ENCODE measurements at places on chromosomes 4 and X.

GRCh38 chrX:46722742-46723568, 36.0 kb downstream of the SLC9A7 start:
- no peak for DNase-seq

GRCh38 chr4:103054030-103054429, 22.5 kb downstream of the SLC9B2 start:
- DNase-seq = no peak

DNA sequence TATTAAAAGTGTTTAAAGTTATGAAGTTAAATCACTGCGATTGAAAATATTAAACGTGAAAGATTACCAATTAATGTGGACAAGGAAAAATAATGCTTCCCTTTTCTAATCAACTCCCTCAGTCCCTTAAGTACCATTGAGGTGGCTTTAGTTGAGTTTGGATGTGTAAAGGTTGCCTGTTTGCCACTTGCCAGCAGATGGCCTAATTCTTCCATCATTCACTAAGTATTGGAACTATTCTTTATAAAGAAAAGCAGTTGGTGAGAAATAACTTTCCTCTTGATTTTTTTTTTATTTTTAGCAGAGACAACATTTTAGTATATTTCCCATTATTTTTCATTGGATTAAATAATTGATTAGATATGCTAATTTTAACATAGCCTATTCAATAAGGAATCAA, 295.9 kb upstream of the TACR3 start:
- DNase-seq = no peak

DNA sequence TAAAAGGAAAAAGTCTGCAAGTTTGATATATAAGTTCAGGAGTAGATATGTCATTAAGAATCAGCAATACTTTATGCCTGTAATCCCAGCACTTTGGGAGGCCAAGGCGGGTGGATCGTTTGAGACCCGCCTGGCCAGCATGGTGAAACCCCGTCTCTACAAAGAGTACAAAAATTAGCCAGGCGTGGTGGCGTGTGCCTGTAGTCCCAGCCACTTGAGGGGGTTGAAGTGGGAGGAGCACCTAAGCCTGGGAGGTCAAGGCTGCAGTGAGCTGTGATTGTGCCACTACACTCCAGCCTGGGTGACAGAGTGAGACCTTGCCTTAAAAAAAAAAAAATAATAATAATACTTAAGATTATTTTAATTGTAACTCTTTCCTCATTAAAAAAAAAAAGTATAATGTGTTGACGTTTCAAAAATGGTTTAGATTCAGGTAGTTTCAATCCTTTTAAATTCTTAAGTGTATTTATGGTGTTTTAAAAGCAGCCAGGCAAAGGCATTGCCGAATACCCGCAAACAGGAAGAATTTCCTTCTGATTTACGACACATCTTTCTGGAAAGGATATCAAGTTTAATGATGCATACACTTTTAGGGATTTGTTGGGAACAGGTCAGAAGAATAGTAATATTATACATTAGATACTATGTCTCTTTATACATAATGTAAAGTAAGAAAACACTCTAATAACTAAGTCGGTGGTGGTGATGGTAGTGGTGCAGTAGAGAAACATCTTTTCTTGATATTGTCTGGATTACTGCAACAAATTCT, 80.9 kb downstream of the KDM6A start:
- no peak for DNase-seq

DNA sequence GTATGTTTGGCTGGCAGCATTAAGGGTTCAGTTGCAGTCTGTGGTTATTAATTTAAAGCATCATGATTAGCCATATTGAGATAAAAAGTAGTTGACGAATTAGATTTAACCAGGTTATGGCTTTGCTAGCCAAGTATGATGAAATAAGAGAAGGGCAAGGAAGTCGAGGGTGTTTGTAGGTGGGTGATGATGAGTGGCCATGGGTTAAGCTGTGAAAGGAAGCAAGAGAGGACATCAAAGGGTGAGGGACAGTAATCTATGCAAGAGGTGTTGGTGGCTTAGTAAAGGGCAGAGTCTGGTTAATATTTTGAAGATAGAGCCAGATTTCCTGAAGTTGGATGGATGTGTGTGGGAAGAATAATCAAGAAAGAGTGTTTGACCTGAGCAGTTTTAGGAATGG, 44.5 kb downstream of the STIM2 start:
- DNase-seq = no peak

DNA sequence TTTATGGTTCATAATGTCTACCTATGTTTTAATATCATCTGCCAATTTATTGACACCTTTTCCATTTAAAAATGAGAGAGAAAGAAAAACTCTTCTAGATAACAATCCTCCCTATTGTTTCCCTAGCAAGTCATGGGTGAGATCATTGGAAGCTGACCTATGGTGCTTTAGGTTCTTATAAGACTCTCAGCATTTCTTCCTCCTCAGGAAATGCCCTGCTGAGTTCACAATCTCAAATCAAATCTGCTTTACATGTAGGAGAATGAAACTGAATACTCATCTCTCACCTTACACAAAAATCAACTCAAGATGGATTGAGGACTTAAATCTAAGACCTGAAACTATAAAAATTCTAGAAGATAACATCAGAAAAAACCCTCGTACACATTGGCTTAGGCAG, 267.4 kb downstream of the RAPGEF2 start:
- DNase-seq = no peak

DNA sequence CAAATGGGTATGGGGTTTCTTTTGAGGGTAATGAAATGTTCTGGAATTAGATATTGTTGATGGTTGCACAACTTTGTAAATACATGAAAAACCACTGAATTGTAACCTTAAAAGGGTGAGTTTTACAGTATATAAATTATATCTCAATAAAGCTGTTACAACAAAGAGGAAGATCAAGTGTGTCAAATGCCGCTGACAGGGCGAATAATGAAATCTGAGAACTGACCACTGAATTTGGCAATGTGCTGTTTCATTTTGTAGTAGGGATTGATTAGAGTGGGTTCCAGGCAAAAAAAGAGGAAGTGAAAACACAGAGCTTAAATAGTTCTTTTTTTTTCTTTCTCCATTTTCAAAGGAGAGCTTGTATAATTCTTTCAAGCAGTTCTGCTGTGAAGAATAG, 161.1 kb upstream of the NAP1L5 start:
- no peak for DNase-seq

GRCh38 chr4:30760551-30760950, 40.4 kb downstream of the PCDH7 start:
- no peak for DNase-seq

DNA sequence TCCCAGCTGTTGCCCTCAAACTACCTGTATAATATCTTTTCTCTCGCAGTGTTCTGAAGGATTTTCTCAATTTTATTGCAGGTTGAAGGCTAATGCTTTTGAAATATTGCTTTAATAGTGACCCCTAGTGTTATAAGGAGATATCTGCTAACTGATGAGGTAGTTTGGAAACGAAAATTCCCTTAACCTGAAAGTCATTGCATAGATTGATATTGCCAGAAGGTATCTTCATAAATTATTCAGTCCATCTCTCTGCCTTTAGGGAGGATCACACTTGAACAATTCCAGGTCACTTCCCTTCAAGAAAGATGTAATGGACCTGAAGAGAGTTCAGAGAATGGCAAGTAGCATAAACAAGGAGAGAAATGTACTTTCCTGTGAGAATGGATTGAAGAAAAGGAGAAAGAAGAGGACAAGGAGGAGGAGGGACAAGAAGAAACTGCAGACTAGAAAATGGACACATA, 44.1 kb downstream of the TIGD4 start:
- no peak for DNase-seq

GRCh38 chrX:23287191-23287725, 47.4 kb upstream of the PTCHD1 start:
- DNase-seq = no peak

DNA sequence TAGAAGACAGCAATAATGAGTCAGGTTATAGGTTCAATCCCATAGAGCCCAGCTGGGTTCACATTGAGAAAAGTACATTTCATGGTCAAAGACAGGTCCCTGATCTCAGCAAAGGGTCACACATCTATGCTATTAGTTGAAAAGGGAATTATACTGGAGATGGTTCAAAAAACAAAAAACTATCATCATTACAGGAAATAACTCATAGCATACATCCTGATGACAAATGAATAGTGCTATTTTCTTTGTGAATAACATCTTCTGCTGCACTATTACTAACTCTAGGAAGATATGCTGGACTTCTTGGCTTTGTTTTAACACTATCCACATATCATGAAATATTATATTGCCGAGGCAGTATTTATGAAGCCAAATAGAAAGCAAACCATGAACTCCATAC, 202.5 kb upstream of the MAB21L2 start:
- DNase-seq = no peak

DNA sequence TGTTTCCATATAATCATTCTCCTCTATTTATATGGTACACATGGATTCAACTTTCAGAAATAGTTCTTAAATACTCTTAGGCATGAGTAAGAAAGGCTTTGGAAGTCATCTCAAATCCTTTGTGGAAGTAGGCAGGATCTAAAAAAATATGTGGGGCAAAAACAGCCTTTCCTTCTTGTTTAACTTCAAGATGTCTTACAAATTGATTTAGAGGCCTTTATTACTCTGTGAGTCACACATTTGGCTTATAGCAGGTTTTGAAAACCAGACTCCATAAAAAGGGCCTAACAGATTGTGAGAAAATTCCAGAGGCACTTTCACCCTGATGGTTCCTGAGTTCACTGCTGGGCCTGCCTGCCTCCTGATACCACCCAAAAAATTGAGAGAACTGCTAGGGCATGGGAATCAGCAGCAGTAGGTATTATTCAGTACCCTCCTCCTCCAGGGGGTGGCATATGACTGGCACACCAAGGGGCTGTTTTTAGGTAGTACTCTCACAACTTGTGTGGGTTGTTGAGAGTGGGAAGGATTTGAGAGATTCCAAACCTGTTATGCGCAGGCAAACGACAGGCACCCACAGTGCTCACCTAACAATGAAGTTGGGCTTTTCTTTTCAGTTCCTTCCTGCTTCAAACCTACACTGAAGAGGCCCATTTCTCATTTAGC, 162.7 kb upstream of the MBNL3 start:
- no peak for DNase-seq

GRCh38 chrX:47216393-47216925, 2.0 kb upstream of the CDK16 start:
- DNase-seq = no peak

DNA sequence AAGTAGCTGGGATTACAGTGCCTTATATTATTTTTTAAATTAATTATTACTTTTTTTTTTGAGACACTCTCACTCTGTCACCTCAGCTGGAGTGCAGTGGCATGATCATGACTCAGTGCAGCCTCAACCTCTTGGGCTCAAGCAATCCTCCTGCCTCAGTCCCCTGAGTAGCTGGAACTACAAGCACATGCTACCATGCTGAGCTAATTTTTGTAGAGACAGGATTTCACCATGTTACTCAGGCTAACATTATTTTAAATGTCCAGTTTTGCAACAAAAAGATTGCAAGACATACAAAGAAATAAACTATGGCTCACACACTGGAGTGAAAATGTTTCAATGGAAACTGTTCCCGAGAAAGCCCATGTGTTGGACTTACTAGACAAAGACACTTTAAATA, 59.2 kb downstream of the MND1 start:
- DNase-seq = no peak

DNA sequence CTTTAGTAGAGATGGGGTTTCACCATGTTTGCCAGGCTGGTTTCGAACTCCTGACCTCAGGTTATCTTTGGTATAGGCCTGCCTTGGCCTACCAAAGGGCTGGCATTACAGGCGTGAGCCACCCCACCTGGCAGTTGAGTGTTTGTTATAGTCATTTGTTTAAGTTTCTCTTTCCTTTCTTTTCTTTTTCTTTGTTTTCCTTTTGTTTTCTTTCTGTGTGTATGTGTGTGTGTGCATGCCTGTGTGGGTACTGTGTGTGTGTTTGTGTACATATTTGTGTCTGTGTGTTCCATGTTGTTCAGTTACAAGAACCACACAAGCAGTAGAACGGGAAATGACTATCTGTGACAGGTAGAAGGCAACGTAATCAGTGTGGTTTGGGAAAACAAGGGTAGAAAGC, 624.9 kb downstream of the FSTL5 start:
- DNase-seq = no peak

- DNase-seq = no peak
These were observed 31.6 kb upstream of the SOD3 start for GRCh38 chr4:24763631-24764297.

DNA sequence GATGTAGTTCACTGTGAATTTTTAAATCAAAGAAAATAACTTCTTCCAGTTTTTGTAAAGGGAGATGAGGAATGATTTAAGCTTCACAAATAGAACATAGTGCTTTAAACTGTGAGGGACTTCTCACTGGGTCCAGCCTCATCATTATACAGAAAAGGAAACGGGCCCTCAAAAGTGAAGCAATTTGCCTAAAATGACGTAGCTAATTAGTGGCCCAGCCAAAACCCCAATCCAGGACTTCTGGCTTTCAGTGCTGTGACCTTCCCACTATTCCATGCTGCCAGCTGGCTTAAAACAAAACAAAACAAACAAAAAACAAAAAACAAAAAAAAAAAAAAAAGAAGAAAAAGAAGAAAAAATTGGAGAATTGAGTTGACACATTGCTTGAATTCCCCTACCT, 45.0 kb upstream of the STOX2 start:
- DNase-seq = no peak

DNA sequence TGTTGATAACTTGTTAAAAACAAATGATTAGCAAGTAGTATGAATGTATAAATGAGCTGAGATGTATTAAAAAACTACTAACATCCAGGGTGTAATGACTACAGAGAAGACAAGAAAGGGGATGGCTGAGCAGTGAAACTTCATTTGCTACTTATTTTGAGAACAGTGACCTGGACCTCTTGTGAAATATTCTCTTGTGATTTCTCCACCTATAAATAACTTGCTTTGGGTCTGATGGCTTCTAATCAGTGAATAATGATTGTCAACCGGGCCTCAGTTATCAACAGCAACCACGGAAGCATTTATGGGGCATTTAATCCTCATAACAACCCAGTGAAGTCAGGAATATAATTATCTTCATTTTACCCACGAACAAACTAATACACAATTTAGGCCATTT, 154.2 kb upstream of the HAND2 start:
- DNase-seq = no peak

DNA sequence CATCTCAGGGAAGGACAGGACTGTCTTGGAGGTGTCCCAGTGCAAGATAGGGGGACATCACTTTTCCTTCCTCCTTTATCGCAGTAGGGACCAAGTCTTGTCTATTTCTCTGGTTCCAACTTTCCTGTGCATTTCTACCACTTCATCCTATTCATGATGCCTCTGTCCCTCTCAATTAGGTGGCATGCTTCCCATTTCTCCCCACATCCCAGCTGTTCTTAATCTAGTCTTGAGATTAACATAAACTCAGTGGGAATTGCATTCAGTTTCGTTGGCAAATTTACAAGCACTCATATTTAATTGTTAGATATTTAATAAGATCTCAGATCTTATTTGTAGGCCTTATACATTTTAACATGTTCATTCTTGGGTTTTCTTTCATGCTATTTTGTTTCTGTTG, 15.7 kb upstream of the ODAM start:
- no peak for DNase-seq

DNA sequence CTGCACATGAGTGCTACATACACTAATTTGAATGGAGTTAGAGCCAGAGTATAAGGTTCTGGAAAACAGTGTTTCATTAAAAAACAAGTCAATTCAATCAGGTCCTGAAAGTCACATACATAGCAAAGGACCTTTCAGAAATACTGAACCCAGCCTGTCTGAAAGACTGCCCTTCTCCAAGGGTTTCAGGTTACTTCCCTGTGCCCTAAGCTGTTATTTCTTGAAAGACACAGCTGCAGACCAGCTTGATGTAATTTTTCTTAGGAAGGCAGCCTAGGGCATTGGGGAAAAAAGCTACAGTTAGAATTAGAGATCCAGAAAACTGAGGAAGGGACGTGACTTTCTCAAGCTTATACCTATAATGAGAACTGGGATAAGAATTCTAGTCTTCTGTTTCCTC, 155.9 kb upstream of the MAOA start:
- no peak for DNase-seq
